ENCODE measurements at places on chromosomes 12 and 14.

DNA sequence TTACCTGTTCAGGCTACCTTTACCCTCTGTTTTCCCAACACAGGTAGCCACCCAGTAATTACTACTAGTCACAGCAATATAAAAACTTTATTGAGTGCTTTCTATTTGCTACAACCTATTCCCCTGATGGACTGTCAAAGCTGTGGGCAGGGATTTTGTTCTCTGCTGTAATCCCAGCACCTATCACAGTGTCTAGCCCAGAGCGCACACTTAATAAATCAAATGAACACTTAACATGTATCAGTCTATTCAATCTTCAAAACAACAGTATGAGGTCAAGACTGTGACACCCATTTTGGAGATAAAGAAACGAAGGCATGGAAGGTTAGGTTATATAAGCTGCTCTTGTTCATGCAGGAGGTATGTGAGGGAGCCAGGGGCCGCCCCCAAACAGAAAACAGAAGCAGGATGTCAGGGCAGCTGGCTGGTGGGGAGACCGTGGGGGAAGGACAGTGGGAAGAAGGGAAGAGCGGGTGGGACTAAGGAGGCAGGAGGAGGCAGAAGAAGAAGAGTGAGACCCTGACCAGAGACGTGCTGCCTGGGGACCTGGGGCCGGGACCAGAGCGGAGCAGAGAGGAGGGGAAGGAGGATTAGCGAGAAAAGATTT lies 1.7 kb downstream of the TNFRSF1A start:
- DNase-seq = no peak

- DNase-seq = no peak
Observed at GRCh38 chr12:62668782-62669181, 202.2 kb downstream of the MON2 start.

- no peak for DNase-seq
Observed at GRCh38 chr12:54211920-54212319, 23.1 kb upstream of the SMUG1 start.

DNA sequence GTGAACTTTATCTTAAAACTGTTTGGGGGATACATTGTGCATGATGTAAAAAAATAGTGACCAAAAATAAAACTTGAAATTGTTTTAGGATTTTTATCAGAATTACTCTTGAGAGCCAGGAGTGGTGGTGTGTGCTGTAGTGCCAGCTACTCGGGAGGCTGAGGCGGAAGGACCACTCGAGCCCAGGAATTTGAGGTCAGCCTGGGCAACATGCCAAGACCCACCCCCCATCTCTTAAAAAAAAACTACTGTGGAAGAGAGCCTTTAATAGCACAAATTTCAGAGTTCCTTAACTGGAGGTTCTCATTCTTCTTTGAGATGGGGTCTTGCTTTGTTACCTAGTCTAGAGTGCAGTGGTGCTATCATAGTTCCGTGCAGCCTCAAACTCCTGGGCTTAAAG lies 21.5 kb downstream of the CPSF2 start:
- no peak for DNase-seq

DNA sequence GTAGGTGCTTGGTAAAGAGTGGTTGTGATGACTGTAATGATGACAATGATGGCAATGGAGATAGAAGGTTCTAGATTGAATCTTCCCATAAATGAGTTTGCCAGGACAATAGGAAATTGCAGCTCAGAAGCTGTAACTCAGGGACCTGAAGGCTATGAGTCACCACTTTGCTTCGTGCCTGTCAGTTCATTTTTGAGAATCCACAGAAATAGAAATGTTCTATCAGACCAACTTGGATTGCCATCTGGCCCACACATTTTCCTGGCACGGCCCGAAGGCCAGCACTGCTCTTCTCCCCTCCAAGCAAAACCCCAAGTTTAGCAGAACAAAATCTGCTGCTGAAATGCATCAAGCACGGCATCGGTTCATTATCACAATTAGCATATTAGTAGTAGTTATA lies 1127.0 kb downstream of the BCL11B start:
- peak; percentile 98 for DNase-seq

GRCh38 chr14:68016255-68016914 lies 196.8 kb downstream of the RAD51B start:
- DNase-seq = no peak

DNA sequence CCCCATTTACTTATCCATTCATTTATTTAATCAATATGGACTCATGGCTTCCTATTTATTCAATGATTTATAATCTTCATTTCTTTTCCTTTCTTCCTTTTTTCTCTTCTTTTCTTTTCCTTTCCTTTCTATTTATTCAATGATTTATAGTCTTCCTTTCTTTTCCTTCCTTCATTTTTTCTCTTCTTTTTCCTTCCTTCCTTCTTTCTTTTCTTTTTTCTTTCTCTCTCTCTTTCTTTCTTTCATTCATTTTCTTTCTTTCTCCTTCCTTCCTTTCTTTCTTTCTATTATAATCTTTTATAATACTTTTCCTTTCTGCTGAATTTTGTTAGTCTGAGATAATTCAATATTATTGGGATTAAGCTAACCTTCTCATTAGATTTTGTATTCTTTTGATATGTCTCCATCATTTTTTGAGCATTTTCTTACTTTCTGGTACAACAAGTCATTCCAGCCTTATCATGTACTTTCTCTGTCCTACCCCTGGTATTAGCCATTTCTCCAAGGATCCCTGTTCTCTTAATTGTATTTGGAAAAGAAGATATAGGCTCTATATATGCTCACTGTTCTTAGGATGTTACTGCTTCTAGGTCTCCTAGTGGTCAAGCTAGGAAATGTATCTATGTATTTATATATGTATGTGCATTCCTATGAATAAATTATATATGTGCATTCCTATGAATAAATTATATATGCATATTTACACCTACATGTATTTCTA lies 12.1 kb downstream of the LACRT start:
- no peak for DNase-seq

- DNase-seq = no peak
Observed at GRCh38 chr14:84864548-84865271, 665.2 kb upstream of the FLRT2 start.

DNA sequence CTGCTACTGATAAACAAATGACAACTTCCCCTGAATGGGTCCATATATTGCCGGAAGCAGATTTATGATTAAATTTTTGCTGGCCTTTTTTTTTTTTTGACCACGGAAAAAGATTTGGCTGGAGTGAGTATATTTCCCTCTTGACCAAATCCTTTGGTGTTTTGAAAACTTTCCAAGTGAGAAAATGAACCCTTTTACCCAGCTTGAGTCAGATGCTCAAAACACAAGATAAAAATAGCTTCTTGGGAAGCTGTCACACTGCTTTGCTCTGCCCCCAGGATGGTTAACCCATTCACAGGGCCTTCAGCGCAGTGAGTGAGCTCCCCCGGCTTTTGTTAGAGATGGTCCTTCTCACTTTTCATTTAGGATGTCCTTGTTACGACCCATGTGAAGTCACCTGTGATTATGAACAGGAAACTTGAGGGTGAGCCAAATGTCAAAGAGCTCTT lies 224.3 kb downstream of the PELI2 start:
- DNase-seq = peak; percentile 73

GRCh38 chr14:61262082-61262481 lies 19.1 kb downstream of the TMEM30B start:
- DNase-seq = no peak

DNA sequence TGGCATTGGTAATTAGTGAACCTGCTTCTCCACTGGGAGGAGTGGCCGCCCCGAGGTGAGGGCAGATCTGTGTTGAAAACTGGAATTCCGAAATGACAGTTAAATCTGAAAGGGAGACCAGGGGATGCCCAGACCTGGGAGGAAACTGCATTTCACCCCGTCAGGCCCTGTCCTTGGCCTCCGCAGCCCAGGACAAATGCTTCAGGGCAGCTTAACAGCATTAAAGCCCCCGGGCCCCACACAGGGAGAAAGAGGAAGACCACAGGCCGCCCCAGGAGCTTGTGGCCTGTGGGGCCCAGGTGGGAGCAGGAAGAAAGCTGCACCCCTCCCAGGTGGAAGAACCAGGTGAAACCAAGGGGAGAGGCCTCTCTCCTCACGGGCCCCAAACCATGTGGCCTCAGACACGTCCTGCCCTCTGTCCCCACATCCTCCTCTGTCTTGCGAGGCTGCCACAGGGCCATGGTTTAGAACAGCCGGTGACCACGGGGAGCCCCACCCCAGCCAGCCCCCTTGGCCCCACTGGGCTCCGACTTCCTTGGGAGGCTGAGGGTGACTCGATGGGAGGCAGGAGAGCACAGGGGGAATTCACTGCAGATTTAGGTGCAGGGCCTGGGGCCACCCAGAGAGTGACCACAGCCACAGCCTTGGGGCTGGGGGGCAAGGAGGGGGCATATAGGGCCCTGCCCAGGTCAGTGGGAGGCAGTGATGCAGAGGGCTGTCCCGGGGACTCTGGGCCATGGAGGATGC lies 265.4 kb downstream of the ADGRD1 start:
- no peak for DNase-seq

DNA sequence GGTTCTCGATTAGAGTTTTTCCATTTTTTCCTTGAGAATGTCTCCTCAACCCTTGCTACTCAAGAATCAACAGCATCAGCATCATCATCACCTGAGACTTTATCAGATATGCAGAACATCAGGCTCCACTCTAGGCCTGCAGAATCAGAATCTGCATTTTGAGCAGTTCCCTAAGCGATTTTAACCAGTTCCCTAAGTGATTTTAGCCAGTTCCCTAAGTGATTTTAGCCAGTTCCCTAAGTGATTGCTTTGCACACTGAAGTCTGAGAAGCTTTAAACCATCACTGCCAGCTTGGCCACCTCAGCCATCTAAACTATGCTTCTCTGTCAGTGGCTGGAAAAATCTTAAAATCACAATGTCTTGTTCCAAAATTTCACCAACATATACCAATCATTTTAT lies 29.4 kb upstream of the SLC38A1 start:
- DNase-seq = no peak

DNA sequence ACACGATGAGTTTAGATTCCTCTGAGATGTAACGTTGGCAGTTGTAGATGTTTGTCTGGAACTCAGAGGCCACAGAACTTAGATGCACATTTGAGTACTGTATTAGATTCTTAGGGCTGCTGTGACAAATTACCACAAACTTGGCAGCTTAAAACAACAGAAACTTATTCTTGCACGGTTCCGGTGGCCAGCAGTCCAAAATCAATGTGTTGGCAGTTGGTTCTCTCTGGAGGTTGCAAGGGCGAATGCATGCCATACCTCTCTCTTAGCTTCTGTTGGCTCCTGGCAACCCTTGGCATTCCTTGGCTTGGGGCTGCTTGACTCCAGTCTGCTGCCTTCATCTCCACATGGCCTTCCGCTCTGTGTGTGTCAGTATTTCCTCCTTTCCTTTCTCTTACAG lies 118.9 kb downstream of the C12orf75 start:
- DNase-seq = no peak

DNA sequence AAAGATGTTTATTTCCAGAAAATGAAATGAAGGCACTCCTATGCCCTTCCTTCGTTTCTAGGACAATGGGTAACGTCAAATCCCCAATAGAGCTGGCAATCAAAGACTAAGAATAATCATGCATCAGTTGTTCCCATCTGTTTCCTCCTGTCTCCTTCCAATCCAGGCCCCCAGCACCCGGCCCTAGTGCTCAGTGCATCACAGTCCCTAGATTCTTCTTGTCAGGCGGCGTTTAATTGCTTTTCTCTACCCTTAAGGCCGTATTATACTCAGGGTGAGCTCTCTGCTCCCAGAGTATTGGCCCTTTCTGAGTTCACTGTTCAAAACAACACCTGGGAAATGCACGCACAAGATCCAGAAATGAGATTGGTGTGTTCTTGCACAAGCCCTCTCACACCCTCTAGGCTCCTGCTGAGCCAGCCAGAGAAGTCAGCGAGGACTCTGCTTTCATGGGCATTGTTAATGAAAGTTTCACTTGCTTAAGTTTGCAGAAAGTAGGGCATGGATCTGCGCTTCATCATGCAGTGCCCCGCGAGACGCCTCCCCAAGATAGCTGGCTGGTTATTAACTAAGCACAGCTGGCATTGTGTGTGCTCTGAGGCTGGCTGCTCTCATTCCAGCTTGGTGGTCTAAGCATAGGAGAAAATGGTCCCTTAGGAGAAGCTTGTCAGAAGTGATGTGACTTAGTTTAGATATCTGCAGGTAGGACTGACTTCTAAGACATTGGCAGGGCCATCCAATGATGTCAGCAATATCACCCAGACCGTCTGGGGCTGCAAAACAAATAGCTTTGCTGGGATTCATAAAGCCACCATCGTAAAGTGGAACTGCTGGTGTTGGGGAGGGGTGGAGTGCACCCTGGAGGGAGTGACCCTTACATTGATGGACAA lies 28.7 kb downstream of the CRACR2A start:
- DNase-seq = peak; percentile 23

GRCh38 chr12:78697817-78698415 lies 166.7 kb upstream of the SYT1 start:
- no peak for DNase-seq

DNA sequence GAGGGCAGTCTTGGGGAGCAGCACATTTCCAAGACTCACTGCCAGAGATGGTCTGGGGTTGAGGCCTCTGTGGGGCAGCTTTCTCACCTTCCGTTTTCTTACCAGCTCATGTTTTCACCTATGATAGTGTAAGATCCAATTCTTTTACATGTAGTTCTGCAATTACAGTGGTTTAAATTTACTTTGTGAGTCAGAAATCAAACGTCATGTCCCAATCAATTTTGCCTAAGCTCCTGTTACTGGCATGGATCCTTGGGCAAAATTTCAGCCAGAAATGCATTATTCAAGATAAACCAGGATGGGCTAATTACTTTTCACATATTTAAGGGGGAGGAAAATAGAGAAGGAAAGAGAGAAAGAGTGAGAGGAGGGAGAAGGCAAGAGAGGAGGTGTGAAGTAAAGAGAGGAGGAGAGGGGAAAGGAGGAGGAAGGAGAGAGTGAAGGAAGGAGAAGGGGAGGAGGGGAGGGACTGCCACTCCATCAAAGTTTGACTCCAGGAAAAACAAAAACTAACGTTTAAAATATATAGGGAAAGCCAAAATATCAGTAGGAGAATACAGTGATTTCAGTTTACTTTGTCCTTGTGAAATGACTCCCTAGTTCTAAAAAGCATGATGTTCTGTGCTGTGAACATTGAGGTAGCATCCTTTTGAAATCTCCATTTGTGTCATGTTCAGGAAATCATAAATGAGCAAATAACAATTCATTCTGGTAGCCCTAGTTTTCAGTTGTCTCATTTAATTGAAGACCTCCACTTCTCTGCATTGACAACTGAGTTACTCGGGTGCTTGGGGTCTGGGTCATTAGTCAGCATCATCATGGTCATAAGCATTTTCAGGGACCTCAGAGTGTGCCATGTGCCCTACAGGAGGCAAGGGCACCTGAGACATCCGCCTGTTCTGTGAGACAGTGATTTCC lies 3.0 kb downstream of the BMAL2 start:
- no peak for DNase-seq

- DNase-seq = no peak
Observed at GRCh38 chr12:100229036-100229635, 28.5 kb downstream of the ACTR6 start.

- DNase-seq = no peak
Observed at GRCh38 chr12:90982170-90982569, 22.6 kb downstream of the EPYC start.
